ENCODE measurements at places on chromosomes 11 and 22.

GRCh38 chr22:22548317-22548716 lies 10.7 kb downstream of the PRAME start:
- no peak for DNase-seq

DNA sequence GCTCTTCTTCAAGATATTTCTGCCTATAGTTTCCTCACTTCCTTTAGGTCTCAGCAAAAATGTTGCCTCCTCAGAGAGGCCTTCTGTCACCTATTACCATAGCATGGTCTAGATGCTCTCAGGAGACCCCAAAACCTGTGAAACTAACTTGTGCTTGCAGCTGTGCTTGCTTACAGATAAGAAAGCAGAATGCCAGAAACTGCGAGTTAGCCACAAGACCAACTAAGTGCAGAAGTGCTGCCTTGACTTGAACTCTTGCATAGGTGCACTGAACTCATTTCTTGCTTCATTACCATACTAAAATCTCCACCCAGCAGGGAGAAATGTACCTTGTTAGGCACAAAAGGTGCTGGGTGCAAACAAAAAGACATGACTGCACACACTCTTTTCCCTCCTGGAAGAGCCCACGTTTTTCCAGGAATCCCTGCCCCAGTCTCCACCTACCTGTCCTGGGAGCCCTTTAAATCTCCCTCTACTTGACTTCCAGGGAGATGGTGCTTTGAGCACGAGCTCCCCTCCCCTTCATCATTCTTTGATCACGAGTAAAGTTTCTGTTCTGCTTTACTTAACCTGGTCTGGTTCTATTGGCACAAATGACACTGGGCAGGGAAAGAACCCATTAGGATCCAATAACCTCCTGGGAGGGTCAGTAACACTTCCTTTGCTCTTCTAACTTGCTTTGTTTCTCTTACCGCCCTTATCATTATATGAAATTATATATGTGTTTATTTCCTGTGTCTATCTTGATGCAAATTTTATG lies 137.7 kb upstream of the DDI1 start:
- no peak for DNase-seq

GRCh38 chr11:73077454-73077853 lies 64.7 kb downstream of the FCHSD2 start:
- no peak for DNase-seq

GRCh38 chr11:4643682-4644081 lies at the start of gene OR51E1:
Gene OR51E1 (plus strand): TSS chr11:4643982. CDS start chr11:4652527, 8,545 bp downstream.
- no peak for DNase-seq

DNA sequence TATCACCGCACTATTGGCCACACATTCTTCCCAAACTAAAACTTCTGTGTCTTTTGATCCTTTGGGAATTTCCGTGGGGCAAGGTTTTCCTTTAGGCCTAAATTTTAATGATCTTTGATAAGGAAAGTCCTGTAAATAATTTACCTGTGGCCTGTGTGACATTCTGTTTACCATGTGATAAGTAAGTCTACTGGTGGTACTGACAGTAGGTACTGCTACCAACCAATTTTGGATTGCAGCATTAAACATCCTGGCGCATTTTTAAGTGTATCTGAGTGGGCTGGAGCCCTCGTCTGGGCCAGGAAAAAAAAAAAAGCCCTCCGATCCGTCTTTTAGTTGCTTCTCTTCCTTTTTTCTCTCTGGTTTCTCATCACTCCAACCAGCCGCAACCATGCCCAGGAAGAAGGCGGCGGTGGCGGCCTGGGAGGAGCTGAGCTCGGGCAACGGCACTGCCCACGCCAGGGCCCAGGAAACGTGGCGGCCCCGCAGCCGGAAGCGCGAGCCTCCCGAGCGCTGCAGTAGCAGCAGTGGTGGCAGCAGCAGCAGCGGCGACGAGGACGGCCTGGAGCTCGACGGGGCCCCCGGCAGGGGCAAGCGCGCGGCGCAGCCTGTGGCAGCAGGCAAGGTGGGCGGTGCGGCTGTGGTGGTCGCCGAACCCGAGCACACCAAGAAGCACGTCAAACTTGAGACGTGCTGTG lies 33.6 kb downstream of the ASRGL1 start:
- DNase-seq = no peak

DNA sequence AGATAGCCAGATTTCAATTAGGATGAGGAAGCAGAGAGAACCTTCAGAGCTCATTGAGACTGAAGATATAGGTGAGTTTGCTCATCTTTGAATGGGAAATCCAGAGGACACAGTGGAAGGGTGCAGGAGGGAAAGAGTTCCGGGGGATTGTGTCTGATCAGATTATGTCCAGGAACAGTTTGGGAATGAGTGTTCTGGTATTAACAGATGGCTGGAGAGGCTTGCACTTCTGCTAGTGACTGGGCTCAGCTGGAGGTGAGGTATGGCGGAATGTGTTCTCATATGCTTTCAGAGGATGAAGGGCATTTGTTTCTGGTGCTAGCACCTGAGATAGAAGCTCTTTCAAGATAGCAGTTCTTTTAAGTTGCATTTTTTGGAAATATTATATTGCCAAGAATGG lies 27.6 kb downstream of the ALKBH3 start:
- no peak for DNase-seq

- DNase-seq = no peak
Observed at GRCh38 chr22:28497188-28497587, 182.5 kb downstream of the TTC28 start.

- no peak for DNase-seq
Observed at GRCh38 chr11:115806056-115806455, 301.8 kb upstream of the CADM1 start.

GRCh38 chr11:123645286-123645975 lies 9.0 kb downstream of the SCN3B start:
- DNase-seq = no peak

DNA sequence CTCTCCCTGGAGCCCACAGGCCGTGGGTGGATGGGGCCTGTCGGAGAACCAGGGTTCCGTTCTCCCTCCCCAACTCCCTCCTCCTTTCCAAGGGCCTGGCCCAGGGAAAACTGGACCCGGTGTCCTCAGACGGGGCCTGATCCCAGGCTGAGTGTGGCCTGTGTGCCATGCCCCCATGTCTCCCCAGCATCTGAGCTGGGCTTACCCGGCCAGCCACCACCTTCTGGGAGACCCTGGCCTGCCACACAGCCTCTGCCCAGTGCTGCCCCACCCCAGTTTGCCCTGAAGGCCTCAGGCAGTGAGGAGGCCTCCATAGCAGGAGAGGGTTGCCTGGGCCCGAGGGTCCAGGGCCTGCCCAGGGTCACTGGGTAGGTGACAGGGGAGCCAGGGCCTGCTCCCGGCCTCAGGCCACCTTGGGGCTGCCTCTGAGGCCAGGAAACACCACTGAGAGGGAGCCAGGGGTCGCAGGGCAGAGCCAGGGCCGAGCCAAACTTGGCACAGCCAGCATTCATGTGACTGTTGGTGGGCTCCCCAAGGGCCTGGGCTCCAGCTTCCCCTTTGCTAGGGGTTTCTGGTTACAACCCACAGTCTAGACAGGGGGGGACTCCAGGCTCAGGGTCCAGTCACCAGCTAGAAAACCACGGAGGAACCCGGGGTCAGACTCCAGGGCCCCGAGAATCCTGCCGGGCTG lies 590 bp upstream of the IFITM10 start:
- DNase-seq = no peak

Data from stimulated activated CD4-positive, alpha-beta T cell treated with anti-CD3 and anti-CD28 coated beads, Interleukin-2, amount 100 ng/mL, for 48 hours (primary cell).